ENCODE measurements at places on chromosomes 16 and 17.

DNA sequence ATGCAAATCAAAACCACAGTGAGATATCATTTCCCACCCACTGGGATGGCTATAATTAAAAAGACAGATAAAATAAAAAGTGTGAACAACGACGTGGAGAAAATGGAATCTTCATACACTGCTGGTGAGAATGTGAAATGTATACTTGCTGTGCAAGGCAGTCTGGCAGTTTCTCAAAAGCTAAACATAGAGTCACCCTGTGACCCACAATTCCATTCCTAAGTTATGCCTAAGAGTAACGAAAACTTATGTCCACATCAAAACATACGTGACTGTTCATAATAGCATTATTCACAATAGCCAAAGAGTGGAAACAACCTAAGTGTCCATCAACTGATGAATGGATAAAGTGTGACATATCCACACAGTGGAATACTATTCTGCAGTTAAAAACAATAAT is 38.1 kb upstream of the VPS4A start:
- DNase-seq, result no peak

DNA sequence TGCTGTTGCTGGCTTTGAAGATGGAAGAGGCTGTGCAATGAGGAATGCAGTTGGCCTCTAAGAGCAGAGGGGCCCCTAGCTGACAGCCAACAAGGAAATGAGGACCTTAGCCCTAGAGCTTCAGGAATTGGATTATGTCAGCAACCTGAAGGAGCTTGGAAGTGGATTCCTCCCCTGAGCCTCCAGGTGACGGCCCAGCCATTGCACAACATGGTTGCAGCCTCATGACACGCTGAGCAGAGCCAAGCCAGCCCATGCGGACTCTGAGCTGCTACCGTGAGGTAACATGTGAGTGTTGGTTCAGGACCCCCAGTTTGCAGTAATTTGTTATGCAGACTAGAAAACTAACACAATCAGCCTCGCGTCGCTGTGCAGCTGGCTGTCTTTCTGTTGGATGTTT is 20.2 kb downstream of the CCDC42 start:
- DNase-seq, result no peak

- no peak for DNase-seq
Observed at GRCh38 chr16:57159447-57159846, 26.4 kb downstream of the PSME3IP1 start.

DNA sequence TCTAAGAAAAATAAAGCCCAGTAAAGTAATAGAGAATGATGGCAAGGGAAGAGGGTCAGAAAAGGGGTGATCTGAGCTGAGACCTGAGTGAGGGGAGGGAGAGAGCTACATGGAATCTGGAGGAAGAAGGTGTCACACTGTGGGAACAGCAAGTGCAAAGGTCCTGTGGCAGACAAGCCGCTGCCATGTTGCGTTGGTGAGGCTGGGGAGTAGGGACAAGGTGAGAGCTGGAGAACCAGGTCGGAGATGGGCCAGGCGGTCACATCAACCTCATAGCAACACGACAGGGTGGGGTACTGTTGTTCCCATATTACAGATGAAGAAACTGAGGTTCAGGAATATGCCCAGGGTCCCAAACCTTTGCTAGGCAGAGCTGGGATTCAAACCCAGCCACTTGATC is 16.6 kb upstream of the CALB2 start:
- no peak for DNase-seq

GRCh38 chr16:5647051-5647450 is 549.5 kb upstream of the EEF2KMT start:
- no peak for DNase-seq

DNA sequence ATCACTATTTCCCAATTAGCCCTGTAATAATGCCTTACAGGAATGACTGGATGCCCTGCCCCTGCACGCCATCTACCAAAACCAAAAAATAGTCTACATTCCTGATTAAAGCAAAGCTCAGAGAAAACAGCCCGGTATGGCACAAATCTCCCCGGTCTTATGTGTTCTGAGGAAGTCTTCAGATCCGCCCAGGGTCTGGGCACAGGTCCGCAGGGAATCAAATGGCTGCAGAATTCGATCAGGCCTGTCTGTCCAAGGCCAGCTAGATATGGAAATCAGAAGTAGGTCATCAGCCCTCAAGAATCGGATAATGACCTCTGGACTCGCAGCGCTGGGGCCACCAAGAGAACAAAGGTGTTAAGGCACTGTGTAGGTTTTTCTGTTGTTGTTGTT is 171.0 kb downstream of the ZFHX3 start:
- DNase-seq, result no peak

DNA sequence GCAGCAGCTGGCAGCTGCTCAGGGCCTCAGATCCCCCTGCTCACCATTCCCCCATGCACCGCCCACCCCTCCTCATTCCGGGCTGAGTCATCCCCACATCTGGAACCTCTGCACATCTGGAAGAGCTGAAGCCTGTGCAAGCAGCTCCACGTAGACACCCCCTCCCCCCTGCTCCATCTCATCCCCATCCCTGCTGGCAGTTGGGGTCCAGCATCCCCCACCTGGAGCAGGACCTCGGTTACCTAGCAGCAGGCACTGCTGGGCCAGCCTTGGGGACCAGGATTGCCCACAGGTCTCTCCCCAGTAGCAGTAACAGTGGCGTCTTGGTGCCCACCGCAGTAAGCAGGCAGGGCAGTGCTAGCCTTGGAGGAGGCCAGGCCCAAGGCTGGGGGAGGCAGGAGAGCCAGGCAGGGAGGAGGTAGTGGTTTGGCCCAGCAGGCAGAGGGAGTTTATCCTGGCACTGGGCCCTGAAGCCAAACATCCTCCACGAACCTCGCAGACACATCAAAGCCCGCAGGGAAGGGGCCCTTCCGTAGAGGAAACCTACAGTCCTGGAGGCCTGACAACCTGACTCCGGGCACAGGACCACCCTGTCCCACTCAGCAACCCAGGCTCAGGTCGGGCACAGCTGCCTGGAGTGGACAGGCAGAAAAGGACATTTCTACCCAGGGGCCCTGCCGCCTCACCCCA is 7.7 kb upstream of the TMEM92 start:
- no peak for DNase-seq

GRCh38 chr17:47180337-47180736 is 8.8 kb downstream of the CDC27 start:
- DNase-seq, result no peak

- DNase-seq, result no peak
Observed at GRCh38 chr17:76046064-76046463, 19.0 kb upstream of the EVPL start.

DNA sequence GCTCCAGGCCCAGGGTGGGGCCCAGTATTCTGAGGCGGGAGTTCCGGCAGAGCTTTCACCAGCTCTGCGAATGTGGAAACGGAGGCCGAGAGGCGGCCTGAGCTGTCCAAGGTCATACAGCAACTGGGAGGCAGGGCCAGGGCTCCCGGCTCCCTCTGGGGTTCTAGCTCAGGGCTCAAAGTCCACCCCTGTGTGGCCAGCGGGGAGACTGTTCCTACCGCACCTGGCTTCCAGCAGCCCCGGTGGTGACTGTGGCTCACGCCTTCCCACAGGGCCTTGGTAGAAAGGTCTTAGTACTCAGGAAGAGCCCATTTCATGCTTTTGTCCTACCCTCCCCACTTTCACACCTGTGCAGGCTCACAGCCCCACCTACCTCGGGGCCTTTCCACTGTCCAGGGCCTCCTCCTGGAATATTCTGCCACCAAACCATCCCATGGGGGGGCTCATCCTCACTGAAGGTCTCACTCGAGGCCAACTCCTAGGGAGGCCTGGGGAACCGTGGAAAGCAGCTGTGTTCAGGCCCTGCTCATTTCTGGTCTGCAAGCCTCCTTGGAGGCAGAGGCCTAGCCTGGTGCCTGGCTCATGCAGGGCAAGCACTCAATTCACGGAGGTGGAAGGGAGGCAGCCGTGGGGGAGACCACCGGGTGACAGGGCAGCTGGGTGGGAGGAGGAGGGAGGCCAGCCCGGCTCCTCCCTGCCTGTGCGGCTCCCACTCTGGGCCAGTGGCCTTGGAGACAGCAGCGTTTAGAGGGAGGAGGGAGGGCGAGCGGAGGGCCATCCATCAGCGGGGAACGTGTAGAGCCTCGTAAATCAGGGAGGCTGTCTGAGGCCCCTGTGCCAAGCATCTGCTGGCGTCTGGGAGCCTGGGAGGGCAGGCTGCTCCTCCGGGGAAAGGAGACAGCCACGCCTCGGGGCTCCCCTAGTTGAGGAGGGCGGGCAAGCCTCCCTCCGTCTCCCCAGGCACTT is 12.7 kb upstream of the DOC2B start:
- no peak for DNase-seq

DNA sequence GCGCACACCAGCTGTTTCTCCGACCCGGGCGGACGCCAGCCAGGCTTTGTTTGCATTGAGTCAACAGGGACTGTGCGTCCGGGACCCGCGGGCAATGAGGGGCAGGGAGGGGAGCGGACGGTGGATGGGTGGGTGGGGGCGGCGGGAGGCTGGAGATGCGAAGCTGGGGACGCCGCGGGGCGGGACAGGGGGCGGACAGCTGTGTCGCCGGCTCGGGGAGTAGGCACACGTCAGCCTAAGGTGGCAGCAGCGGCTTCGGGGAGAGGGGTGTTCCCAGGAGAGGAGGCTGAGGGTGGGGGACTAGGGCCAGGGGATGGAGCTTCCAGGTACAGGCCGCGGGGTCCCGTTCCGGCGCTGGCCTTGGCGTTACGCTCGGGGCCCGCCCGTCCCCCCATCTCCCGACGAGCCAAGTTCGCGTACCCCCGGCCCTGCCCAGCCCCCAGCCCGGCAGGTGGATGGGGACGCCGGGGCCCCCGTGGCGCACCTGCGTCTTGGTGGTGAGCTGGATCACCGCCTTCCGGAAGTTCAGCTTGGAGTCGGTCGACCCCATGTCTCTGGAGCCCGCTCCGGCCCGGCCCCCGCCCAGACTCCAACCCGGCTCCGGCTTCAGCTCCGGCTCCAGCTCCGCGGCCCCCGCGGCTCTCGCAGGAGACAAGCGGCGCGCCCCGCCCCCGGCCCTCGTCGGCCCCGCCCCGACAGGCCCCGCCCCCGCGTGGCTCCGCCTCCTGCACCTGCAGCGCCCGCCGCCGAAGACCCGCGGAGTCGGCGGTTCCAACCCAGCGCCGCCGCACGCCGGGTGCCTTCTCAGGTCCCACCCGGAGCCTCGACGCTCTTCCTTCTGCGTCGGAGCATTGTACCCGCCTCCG is at the start of gene HID1:
TSS of gene HID1 (minus strand) at position 653 of the 866 bp plus-strand sequence. CDS start at position 550, 103 bp downstream.
- DNase-seq, result peak; percentile 72

DNA sequence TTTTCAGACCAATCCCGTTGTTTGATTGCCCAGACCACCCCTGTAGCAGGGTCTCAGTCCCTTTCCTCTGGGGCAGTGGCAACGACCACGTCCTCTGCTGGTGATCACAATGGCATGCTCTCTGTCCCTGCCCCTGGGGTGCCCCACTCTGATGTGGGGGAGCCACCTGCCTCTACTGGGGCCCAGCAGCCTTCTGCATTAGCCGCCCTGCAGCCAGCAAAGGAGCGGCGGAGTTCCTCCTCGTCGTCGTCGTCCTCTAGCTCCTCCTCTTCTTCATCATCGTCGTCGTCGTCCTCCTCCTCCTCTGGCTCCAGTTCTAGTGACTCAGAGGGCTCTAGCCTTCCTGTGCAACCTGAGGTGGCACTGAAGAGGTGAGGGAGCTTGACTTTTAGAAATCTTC is 9.2 kb downstream of the ELOB start:
- DNase-seq, result no peak

DNA sequence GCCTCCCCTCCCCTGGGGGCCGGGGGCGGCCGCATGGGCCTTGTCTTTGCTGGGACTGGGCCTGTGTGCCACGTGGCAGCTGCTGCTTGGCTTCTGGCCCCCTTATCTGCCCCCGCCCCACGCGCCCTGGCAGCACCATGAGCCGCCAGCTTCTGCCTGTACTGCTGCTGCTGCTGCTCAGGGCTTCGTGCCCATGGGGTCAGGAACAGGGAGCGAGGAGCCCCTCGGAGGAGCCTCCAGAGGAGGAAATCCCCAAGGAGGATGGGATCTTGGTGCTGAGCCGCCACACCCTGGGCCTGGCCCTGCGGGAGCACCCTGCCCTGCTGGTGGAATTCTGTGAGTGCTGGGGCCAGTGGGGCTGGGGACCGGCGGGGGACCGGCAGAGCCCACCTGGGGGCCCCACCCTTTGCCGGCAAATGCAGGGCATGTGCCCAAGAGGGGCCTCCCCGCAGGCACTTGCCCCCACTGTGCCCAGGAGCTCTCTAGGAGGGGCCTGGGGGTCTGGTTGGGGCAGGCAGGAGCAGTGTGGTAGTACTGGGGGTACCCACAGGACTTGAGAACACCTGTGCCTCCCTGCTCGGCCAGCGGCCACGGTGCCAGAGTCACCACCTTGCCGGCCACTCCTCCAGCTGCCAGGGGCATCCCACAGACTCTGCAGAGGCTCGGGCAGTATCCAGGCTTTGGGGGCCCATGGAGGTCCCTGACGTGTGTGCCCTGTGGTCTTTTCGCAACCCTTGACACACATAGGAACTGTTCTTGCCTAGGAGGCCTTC is at the start of gene PDIA2:
TSS of gene PDIA2 (plus strand) at position 132 of the 773 bp plus-strand sequence. CDS start at position 138, 6 bp downstream.
- DNase-seq, result no peak

DNA sequence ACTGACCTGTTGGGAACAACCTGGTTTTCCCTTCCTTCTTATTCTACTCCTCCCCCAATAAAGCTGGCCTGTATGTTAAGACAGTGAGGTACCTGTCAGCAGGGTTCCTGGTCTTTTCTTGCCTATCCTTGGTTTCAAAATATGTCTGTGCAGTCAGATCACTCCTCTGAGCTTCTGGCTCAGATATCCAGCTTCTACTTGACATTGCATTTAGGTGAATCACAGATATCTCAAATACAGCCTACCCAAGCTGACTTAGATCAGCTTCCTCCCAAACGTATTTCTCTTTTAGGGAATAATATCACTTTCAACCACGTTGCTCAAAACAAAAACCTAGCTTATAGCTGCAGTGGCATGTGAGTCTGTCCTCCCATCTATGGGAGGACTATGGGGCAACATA is 48.7 kb downstream of the TEX14 start:
- DNase-seq, result no peak

DNA sequence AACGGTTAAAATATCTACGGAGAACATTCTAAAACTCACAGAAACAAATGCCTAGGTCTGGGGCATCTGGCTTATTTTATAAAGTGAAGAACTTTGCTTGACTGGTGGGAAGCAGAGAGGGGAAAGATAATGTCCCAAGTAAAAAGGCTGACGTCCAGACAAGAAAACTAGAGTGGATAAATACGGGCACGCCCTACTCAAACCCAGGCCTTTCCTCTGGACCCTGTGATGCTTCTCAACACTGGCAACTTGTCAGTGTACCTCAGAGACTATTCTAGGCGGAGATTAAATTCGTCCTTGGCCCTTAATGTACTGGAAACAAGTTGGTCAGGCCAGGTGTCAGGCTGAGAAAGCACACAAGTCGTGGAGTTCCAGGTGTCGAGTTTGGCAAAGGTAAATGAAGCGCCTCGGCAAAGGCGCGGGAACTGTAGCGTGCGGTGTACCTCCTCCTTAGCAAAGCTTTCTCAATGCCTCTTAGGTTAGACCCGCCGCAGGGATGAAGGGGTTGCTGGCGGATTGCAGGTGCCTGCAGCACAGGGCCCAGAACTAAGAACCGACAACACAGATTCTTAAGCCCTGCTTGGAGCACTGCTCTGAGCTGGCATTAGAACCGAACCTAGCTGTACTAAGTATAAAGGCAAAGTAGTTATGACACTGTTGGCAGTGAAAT is 668 bp upstream of the UNK start:
- DNase-seq, result no peak

GRCh38 chr16:1913327-1914083 is 4.7 kb downstream of the HS3ST6 start:
- no peak for DNase-seq
